ENCODE measurements at places on chromosomes 13 and 19. TPM values are rescaled to one million over a fixed set of nuclear protein-coding genes. Genes with fewer than 3 reads are reported as not detected.

DNA sequence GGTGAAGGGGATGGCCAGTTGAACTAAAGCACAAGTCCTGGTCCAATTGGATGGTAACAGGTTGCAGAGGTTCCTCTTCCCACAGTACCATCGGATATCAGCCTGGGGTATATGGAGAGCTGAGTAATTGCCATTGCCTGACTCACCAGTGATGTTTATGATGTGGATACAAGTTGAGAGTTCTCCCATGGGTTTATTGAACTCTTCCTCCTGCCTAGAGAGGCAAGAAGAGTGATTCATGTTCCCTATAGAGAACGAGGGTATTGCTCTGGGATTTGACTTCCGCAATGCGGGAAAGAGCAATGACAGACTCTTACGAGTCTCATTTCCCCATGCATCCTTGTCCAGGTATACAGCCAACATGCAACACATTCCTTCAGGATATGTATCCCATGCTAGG lies 111.3 kb upstream of the PCDH9 start:
- H3K4me3 ChIP-seq: no peak overlapping the region
- H3K27ac ChIP-seq: no peak overlapping the region
- DNase-seq: no peak
- H3K36me3 ChIP-seq: no peaks in the 10 kb centered on the region
- no peaks in the 10 kb centered on the region for H3K4me1 ChIP-seq
- no peaks in the 10 kb centered on the region for H3K27me3 ChIP-seq

DNA sequence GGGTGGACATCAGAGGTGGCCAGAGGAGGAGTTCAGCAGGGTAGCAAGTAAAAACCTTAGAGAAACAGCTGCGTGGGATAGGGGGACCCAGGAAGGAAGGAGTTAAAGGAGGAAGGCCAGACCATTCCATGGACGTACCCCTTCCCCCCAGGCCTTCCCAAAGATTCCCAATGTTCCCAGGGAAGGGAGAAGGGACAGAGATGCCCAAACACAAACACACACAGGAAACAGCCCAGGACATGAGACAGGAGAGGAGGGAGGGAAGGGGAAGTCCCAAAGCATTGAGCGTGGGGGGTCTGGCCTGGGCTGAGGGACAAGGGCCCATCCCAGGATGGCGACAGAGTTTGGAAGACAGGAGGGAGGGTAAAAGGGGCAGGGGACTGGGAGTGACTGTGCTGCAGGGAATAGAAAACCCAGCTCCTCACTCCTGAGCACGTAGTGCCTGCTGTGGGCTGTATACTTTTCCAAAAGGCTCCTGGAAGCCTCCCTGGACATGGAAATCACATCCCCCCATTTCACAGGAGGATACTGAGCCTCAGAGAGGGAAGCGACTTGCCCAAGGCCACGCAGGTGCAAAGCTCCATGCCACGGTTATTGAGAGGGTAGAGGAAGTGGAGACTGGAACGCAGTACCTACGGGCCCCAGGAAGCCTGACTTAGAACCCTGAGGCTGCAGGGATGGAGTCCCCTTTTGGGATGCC lies 1.1 kb downstream of the SYDE1 start:
- no peak for DNase-seq
- peaks cover 8% of the 10 kb centered on the region for H3K27me3 ChIP-seq
- peak overlapping the region; percentile 3 for H3K27ac ChIP-seq
- H3K36me3 ChIP-seq: peaks cover 4% of the 10 kb centered on the region
- peak overlapping the region; percentile 58 for H3K4me3 ChIP-seq

DNA sequence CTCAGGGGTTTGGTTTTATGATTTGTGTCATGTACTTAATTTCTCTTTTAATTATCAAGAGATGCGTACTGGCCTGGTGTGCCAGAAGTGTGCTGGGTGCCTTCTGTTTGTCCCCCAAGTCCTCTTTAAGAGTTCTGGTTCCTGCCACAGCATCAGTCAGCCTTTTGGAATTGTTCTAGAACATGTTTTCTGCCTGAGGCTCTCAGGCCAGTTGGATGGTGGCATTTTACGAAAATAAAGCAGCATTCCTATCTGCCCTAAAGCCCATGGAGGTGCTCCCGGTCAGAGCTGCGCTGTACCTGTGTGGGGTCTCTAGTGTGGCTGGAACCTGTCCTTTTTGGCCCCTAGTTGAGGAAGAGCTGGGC lies 54.1 kb downstream of the TSSK6 start:
- H3K4me1 ChIP-seq: peaks cover 82% of the 10 kb centered on the region
- peak overlapping the region; percentile 89 for H3K4me3 ChIP-seq
- DNase-seq: no peak
- H3K27ac ChIP-seq: peak overlapping the region; percentile 100

DNA sequence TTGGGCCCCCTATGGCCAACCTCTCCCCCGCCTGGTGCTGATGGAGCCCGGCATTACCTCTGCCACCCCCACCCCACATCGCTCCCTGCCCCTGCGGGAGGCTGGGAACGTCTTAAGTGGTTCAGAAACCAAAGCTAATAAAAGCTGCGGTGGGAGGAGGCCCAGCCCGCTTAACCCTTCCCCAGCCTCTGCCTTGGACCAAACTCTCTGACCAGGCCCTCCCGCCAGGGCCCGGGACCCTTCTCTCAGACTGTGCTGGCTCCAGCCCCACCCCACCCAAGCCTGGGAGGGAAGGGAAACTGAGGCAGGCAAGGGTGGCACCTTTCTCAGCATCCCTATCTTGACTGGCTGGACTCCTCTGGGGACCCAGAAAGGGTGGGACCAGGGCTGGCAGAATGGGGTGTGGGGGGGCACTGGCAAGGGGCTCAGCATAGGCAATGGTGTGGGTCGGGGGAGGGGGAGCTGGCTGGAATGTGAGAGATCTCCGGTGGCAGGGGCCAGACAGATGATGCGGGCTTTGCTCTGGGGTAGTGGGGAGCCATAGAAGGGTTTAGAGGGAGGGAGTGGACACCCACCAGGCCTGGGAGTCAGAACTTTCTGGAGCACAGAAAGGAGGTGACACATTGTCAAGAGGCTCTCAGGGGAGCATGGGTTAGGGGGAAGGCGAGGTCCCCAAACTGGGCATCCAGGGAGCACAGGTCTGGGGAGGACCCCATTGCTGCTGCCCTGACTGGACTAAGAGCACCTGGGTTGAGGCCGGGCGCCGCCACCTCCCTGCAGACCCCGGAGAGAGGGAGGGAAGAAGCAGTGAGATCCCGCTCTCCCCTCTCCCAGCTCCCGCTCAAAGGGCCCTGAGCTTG lies 21.9 kb downstream of the SMIM24 start:
- H3K27me3 ChIP-seq: no peaks in the 10 kb centered on the region
- H3K27ac ChIP-seq: no peak overlapping the region
- no peak for DNase-seq
- peaks cover 6% of the 10 kb centered on the region for H3K36me3 ChIP-seq
- no peaks in the 10 kb centered on the region for H3K4me1 ChIP-seq

The SULT2A1 gene
- total RNA-seq: not detected

The ICAM5 gene
- total RNA-seq: 5.3 TPM

GRCh38 chr19:5972355-5972731 lies 5.6 kb downstream of the RANBP3 start:
- H3K4me3 ChIP-seq: no peak overlapping the region
- H3K27me3 ChIP-seq: no peaks in the 10 kb centered on the region
- peaks cover 55% of the 10 kb centered on the region for H3K36me3 ChIP-seq
- H3K4me1 ChIP-seq: peaks cover 82% of the 10 kb centered on the region
- DNase-seq: no peak
- no peak overlapping the region for H3K27ac ChIP-seq

GRCh38 chr19:30449078-30449590 lies 77.0 kb downstream of the ZNF536 start:
- no peaks in the 10 kb centered on the region for H3K36me3 ChIP-seq
- no peak for DNase-seq
- H3K27me3 ChIP-seq: peaks cover 7% of the 10 kb centered on the region
- H3K4me1 ChIP-seq: no peaks in the 10 kb centered on the region
- H3K4me3 ChIP-seq: no peak overlapping the region

- H3K4me3 ChIP-seq: no peak overlapping the region
- H3K36me3 ChIP-seq: peaks cover 3% of the 10 kb centered on the region
- peaks cover 3% of the 10 kb centered on the region for H3K4me1 ChIP-seq
- H3K27ac ChIP-seq: no peak overlapping the region
These were observed 97.2 kb downstream of the SUCLA2 start for GRCh38 chr13:47903836-47904235.

DNA sequence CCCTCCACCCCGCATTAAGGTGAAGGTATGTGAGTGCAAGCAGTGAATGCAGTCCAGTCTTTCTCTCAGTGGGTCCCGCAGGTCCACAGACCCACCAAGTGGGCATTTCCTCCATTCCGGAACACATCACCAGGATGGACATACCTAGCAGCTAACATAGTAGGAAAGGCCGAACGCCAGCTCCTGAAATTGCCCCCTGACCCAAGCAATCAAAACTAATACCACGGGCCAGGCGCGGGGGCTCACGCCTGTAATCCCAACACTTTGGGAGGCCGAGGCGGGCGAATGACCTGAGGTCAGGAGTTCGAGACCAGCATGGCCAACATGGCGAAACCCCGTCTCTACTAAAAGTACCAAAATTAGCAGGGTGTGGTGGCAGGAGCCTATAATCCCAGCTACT lies 71.7 kb upstream of the VSTM2B start:
- peaks cover 16% of the 10 kb centered on the region for H3K27me3 ChIP-seq
- no peak overlapping the region for H3K27ac ChIP-seq
- H3K4me1 ChIP-seq: no peaks in the 10 kb centered on the region
- DNase-seq: no peak
